LHCN-M2 (cell line): ENCODE measurements at places on chromosomes 1 and 21.

GRCh38 chr1:82445132-82445531, 644.4 kb downstream of the ADGRL2 start:
- DNase-seq = no peak

GRCh38 chr1:36988741-36989193, 45.5 kb downstream of the GRIK3 start:
- DNase-seq = no peak

DNA sequence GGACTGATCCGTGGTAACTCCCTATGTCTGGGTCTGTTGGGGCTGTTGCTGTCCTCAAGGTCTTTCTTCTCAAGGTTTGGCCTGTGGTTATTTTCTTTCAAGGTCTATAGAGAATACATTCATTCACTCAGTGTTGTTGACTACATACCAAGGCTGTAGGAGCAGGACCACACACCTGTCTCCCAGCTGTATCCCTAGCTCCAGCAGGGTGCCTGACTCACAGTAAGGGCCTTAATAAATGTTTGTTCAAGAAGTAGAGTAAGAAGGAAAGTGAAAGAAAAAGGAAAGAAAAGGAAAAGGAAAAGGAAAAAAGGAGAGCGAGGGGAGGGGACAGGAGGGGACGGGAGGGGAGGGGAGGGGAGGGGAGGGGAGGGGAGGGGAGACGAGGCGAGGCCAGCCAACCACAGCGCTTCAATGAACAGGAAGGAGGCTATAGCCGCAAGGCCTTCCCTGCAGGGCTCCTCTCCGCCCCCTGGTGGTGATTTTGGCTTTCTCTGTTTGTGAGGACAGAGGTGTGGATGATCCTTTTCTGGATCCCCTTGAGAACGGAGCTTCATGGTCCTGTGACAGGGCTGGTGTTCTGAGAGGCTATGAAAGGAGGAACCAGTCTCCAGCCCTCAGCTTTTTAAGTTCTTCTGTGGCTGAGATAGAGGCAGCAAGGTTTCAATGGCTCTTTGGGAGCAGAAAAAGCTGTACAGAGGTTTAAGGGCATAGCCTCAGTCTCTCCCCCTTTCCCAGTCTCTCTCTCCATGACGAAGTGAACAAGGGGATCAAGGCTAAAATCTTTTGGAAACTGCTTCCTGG, 30.6 kb upstream of the LCE5A start:
- peak; percentile 28 for DNase-seq

GRCh38 chr1:98988904-98989555, 15.6 kb downstream of the PLPPR5 start:
- no peak for DNase-seq

GRCh38 chr1:39917825-39918224, 16.1 kb upstream of the MYCL start:
- DNase-seq = no peak

DNA sequence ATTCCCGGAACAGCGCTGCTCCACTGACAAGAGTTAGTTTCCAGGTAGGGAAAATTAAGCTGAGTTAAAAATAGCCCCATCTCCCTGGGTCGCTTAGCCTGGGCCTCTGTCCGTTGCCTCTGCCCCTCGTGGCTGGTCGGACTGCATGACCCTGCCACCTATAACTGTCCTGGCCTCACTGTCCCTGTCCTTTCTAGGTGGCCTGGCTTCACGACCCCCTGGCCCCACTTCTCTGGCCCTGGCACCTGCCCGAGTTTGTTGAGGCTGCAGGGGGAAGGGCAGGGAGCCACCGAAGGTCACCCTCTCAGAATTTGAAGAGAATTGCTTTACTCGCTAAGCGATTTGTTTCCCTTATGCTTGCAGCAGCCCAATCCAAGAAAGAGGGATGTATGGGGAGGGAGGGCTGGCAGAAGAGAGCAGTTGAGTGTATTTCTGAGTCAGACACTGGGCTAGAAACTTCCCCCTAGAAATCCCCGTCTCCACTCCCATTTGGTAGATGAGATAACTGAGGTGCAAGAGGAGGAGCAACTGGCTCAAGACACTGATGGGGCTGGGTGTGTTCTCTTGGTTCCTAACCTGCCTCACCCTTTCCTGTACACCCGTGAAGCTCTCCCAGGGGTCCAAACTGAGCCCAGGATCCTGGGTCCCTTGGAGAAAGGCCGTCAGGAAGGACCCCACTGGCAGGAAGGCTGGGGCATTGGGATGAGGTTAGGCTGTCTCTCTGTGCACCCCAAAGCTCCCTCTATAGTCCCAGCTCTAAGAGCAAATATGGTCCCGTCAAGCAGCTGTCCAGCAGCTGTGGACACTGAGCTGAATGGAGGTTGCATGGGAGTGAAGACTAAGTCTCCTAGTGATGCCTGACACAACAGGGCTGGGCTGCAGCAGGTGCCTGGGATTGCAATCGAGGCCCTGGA, 2.9 kb upstream of the EDN2 start:
- DNase-seq = no peak

DNA sequence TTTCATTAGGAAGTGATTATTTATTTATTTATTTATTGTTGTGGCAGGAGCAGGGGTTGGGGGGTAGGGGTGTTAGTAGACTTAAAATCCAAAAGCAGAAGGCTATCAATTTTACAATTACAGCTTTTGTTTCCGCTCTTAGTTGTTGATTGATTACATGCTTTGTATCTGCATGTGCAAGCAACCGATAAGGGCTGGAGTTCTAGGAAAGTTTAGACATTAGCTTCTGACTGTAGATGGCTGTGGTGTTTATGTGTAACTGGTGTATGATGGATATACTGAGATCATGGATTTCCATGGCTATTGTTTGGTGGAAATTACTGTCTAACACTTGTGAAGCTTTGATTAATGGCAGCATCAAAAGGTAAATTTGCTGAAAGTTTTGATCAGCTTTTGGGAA, 2.8 kb downstream of the ST6GALNAC5 start:
- DNase-seq = no peak

GRCh38 chr1:174818951-174819350, 180.8 kb upstream of the CACYBP start:
- DNase-seq = peak; percentile 11

DNA sequence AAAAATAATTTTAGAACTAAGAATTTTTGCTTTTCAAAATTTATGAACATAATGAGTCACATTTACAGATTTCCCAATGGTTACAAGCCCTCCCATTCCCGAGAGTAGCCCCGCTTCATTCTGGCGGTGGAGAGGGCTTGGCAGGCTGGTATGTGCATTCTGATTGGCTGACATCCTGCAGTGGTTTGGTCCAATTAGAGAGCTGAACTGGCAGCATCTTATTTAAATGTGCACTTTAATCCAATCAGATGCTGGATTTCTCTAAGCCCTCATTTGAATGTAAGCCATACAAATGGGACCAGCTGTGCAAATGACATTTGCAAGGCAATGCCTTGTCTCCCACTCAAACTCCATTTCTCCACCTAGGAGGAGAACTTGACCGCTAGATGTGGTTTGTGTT, 18.0 kb upstream of the TRIM17 start:
- DNase-seq = no peak

GRCh38 chr1:205504311-205505075, at the start of gene CDK18:
CDK18 (plus strand) TSS chr1:205504669; CDS start chr1:205523168, 18,499 bp downstream.
- no peak for DNase-seq

DNA sequence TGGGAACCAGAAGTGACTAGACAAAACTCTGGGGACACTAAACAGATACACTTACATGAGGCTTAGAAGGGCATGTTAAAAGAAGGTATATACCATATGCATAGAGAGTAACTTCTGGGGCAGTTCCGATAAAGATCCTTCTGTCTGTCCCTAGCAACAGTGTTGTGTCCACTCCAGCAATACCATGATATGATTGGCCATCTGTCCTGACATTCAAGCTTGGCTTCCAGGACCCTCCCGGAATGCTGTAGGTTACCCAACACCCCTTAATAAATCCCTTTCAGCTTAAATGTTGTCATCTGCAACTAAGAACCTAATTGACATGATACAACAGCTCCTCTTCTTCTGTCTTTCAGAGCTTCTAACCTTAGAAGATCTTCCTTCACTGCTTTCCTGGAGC, 307.7 kb downstream of the OMA1 start:
- DNase-seq = no peak

GRCh38 chr21:44514218-44514520, 25.8 kb downstream of the KRTAP10-1 start:
- DNase-seq = no peak

- DNase-seq = no peak
Measured at GRCh38 chr1:115091572-115091971, 2.3 kb upstream of the TSPAN2 start.

- no peak for DNase-seq
Measured at GRCh38 chr21:33268737-33269441, 2.7 kb downstream of the IL10RB start.

- DNase-seq = no peak
Measured at GRCh38 chr21:27817902-27818623, 851.2 kb upstream of the ADAMTS5 start.

DNA sequence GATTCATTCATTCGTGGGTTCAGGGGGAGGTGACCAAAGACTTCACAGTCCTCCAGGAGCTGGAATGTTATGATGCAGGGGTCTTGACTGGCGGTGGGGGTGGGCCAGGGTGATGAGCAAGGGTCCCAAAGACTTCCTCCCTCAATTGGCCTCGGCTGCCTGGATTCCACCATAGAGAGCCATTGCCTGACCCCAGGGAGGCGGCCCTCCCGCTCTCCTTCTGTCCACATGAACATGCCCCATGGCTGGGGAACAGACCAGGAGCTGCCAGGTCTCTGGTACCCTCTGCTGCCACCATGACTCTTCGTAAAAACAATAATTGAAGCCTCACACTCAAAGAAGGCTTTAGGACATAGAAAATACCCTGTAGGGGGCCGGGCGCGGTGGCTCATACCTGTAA, 102.5 kb upstream of the CASZ1 start:
- DNase-seq = no peak

DNA sequence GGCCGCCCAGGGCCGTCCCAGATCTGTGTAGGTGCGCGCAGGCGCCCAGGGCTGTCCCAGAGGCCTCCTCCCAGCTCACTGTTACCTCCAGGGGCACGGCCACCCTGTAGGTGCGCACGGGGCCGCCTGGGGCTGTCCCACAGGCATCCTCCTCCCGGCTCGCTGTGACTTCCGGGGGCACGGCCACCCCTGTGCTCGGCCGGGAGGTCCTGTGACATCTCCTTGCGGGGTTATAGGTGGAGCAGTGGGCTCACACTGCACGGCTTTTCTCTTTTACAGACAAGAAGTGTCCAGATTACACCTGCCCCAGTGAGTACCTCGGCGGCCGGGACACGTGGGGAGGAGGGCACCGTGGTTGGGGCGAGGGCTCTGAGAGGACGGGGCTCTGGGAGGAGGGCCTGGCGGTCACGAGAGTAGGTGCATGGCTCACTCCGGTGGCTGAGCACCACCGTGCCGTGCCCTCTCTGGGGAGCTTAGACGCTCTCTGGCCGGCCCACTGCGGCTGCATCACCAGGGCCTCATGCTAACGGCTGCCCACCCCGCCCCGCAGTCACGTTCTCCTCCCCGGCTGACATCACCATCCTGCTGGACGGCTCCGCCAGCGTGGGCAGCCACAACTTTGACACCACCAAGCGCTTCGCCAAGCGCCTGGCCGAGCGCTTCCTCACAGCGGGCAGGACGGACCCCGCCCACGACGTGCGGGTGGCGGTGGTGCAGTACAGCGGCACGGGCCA, 21.4 kb downstream of the COL6A1 start:
- no peak for DNase-seq

DNA sequence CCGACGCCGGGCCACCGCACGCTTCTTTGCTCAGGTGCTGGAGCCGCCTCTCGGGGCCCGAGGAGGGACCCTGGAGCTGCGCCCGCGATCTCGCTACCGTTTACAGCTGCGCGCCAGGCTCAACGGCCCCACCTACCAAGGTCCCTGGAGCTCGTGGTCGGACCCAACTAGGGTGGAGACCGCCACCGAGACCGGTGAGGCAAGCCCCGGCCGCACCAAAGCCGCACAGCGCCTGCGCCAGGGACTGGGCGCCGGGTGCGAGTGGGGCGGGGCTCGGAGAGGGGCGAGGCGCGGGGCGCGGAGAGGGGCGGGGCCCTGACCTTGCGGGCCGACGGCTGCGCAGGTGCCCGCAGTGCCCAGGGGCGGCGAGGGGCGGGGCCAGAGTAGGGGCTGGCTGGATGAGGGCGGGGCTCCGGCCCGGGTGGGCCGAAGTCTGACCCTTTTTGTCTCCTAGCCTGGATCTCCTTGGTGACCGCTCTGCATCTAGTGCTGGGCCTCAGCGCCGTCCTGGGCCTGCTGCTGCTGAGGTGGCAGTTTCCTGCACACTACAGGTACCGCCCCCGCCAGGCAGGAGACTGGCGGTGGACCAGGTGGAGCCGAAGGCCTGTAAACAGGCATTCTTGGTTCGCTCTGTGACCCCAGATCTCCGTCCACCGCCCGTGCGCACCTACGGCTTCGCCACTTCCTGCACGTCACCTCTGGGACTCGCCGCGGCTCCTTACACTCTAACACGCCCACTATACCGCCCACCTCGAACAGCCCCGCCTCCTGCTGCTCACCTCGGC, 9.8 kb upstream of the CDC20 start:
- peak; percentile 21 for DNase-seq

GRCh38 chr1:205325334-205325884, 3.9 kb upstream of the NUAK2 start:
- peak; percentile 66 for DNase-seq

DNA sequence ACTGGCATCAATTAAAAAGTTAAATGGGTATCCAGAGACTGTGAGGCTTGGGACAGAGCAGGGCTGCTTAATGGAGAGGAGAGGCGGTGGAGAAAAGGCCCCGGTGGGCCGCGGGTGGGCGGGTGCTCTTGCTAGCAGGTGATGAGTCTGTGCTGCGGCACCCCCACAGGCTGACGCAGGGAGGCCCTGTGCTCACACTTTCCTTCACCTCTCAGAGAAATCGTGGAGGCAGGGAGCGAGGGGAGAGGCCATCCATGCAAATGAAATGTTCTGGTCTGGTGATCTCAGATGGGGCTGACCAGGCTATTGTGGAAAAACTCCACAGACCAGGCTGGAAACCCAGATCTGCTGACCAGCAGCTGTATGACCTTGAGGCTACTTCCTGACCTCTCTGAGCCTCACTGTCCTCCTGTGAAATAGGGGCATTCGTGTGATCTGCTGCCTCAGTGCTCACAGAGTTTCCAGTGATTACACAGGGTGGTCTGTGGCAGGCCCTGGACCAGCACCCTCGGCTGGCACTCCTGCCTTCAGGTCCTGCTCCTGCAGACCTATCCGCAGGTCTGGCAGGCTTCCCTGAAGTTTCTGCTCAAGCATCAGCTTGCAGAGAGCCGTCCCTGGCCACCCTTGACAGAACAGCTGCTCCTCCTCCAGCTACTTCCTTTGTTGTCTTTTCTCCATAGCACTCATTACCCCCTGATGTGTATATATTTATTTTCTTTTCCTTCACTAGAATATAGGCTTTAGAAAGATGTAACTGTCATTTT, 89.2 kb downstream of the BEND5 start:
- DNase-seq = no peak

DNA sequence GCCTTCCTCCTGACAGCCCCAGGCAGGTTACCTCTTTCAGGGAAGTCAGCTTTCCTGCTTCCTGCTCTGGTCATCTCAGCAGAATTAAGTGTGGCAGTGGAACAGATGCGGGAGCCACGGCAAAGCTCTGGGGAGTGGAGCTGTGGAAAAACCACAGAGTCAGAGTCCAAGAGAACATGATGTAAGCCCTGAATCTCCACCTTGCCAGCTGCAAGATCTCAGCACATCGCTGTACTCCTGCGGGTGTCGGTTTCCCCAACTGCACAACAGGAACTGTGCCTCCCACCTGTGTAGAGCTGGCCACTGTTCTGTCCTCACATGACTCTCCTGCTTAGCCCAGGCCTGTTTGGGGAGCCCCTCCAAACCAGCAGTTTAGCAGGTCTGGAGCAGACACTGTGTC, 123.7 kb downstream of the MATN1 start:
- no peak for DNase-seq
